ENCODE measurements at places on chromosomes 11 and 22.
A peak's percentile ranks its signal among the peaks of the same experiment; 100 is the strongest.

- DNase-seq, result peak; percentile 75
Measured at GRCh38 chr22:27336151-27337090, 465.1 kb downstream of the MN1 start.

GRCh38 chr22:29216873-29217666 lies 11.4 kb downstream of the EMID1 start:
- no peak for DNase-seq

GRCh38 chr11:72668629-72669347 lies 5.4 kb downstream of the PDE2A start:
- DNase-seq, result no peak

- DNase-seq, result peak; percentile 17
Measured at GRCh38 chr22:35840302-35840739, 122.6 kb downstream of the APOL5 start.

DNA sequence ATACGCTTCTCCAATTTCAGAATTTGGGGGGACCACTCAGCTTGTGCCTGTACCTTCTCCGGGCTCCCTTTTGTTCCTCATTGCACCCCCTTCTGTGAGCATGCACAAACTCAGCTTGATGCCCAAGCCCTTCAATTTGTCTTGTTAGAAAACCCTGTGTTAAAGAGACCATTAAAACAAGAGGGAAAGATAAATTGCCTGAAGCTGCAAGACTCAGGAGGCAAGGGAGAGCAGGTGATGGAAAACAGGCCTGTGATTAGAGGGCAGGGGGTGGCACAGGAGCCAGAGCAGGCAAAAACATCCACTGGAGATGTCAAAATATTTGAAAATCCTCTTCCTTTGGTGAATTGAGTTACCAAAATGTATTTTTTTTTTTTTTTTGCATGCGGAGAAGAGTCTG lies 121.7 kb downstream of the MIAT start:
- DNase-seq, result no peak

DNA sequence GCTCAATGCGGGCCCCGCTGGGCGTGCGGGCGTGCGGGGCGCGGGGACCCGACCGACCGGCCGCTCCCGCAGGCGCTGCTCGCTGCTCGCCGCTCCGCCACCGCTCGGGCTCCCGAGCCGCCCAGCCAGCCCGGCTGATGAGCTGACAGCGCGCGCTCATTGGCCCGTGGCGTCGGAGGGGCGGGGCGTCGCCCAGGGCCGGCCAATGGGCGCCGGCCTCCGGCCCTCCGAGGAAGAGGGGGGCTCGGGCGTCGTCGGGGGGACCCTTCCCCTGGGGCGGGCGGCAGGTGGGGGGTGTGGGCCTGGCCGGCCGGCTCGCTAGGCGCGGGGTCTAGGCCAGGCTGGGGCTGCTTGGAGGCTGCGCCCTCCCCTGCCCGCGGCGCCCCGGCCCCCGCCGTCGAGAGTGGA lies at the start of gene SCUBE1:
Gene SCUBE1, minus strand, starts transcription at position 111 of the 408 bp plus-strand sequence. CDS start 111 bp downstream, outside the sequence.
- no peak for DNase-seq

DNA sequence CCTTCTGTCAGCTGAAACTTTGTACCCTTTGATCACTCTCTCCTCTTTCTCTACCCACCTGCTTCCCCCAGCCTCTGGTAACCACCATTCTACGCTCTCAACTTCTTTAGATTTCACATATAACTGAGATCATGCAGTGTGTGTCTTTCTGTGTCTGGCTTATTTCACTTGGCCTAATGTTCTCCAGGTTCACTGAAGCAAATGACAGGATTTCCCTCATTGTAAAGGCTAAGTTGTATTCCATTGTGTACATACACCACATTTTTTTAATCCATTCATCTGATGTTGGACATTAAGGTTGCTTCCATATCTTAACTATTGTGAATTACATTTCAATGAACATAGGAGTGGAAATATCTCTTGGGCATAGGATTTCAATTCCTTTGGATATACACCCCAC lies 207.6 kb downstream of the MIAT start:
- peak; percentile 29 for DNase-seq

DNA sequence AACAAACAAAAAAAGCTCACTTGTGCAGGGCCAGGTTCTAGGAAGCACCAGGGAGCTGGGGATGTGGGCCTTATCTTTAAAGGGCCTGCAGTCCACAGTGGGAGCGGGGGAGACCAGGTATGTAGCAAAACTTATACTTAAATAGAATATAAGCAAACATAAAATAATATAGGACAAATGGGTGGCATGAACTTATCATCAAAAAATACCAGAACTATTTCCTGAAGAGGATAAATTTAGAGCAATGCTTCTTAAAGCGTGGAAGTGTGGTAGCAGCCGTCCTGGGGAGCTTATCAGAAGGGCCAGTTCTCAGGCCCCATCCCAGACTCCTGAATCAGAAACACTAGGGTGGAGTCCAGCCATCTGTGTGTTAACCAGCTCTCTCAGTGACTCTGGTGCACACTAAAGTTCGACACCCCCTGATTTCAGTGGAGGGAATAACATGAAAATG lies 9.3 kb downstream of the VPS26B start:
- DNase-seq, result no peak

GRCh38 chr22:25749420-25750169 lies 7.6 kb downstream of the MYO18B start:
- DNase-seq, result no peak

- DNase-seq, result no peak
Measured at GRCh38 chr22:43564859-43565258, 153.0 kb downstream of the MPPED1 start.

DNA sequence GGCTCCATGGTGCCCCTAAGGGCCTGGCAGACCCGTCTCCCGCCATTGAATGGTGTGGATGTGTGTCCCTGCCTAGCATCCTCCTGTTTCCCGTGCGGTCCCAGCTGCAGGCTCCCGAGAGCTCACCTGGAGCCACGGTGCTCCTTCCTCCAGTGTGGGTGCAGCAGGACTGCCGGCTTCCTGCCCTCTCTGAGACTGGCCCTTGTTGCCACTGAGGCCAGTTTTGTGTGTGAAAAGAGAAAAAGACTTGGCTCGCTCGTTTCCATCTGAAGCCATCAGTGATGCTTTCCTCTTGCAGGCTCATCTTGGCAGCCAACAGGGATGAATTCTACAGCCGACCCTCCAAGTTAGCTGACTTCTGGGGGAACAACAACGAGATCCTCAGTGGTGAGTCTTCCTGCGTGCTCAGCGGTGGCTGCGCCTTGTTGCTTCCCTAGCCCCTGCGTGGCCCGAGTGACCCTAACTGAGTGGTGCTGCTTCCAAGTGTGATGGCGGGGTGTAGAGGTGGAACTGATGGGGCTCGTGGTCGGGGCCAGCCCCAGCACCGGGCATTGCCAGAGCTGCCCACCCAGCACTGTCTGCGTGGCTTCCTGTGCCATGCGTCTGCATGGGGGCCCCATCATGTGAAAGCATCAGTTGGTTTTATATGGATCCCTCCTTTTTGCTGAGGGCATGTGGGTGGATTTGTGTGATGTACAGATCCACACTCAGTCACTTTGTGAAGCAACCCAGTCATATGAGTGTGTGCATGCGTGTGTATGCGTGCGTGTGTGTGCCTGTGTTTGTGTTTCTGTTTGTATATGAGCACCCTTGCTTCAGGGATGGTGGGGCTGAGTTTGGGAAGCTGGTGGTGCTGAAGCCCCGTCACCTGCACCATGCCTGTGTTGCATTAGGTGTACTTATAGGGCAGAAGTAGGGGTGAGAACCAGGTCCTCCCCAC lies 22.4 kb downstream of the TANGO2 start:
- DNase-seq, result no peak

DNA sequence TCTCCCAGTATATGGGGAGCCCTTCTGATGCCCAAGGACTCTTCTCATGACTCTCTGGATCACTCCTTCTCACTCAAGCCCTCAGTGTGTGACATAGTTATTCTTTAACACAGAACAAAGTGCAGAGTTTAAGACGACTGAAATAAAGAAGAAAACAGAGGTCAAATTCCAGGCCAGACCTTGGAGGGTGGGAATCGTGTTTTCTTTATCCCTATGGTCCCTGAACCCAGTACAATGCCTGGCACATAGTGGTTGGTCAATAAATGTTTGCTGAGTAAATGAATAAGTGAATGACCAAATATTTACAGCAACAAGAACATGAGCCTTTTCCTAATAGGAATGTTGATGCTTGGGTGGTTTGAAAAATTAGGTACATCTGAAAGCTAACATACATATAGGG lies 28.8 kb downstream of the VSTM5 start:
- no peak for DNase-seq

DNA sequence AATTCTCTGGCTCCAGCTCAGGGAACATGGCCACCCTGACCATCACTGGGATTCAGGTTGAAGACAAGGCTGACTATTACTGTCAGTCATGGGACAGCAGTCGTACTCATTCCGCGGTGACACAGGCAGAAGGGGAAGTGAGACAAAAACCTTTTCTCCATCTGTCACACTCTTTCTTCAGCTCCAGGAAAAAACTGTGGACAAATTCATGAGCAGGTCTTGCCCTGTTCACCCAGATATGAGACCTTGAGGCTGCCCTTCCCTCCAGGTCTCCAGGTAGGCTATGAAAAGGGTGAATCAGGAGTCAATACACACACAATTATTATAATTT lies 39.4 kb upstream of the GGTLC2 start:
- DNase-seq, result no peak

- no peak for DNase-seq
Measured at GRCh38 chr11:106202935-106203620, 125.6 kb downstream of the AASDHPPT start.

DNA sequence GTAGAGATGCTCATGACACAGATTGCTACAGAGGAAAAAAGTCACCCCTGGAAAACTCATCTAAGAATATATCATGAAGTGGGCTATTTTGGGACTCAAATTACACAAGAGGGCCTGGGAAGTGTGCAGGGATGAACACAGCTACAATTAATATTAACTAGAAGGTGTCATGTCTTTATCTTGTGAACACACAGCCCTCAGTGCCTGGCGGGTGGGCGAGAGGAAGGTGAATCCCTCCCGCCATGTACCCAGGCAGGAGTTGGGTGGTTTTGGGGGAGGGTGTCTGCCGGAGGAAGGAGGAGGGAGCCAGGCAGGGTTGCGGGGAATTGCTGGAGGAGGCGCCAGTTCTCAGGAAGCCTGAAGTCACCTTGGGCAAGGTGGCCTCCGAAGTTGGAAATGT lies 5.1 kb upstream of the FAM83F start:
- DNase-seq, result no peak

DNA sequence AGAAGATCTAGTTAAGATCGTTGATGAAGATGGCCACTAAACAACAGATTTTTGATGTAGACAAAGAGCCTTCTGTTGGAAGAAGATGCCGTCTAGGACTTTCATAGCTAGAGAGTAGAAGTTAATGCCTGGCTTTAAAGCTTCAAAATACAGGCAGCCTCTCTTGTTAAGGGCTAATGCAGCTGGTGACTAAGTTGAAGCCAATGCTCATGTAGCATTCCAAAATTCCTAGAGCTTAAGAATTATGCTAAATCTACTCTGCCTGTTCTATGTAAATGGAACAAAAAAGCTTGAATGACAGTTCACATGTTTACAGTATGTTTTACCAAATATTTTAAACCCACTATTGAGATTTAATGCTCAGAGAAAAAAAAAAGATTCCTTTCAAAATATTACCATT lies 492.6 kb downstream of the CNTN5 start:
- DNase-seq, result no peak

All from Karpas-422 (cell line).